Activated T-helper 1 cell treated with Interleukin-2 at 50 U/mL for 16 hours (primary cell): ENCODE measurements at places on chromosomes 2 and 18.

DNA sequence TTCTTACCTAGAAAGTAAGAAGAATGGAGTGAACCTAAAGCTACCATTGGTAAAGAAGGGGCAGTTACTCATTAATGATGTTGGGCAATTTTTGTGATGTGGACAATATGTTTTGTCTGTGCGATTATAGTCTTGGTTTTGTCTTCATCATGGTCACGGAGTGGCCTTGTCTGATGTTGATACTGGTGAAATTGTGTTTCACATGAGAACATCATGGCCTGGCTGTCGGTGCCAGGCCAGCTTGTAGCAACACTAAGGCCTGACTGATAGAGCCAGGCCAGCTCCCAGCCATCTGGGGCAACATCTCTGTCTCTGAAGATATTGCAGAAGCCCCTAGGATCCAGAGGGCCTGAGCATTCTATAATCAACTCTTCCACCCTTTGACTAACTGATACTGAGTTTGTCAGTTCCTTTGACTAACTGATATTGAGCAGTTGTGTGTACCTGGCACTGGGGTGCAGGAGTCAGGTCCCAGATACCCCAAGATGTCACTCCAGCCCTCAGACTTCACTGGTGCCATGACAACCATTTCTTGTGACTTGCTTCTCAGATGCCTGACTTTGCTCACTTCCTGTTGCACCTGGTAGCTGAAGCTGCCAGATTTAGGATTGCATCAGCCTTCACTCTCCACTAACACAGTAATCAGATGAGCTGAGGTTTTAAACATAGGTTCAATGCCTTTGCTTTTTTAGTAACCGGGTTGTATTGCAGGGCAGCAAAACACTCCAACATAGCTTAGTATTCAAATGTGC lies 62.5 kb downstream of the RPIA start:
- DNase-seq, result no peak

GRCh38 chr2:170030040-170030439 lies 147.9 kb upstream of the MYO3B start:
- DNase-seq, result no peak

DNA sequence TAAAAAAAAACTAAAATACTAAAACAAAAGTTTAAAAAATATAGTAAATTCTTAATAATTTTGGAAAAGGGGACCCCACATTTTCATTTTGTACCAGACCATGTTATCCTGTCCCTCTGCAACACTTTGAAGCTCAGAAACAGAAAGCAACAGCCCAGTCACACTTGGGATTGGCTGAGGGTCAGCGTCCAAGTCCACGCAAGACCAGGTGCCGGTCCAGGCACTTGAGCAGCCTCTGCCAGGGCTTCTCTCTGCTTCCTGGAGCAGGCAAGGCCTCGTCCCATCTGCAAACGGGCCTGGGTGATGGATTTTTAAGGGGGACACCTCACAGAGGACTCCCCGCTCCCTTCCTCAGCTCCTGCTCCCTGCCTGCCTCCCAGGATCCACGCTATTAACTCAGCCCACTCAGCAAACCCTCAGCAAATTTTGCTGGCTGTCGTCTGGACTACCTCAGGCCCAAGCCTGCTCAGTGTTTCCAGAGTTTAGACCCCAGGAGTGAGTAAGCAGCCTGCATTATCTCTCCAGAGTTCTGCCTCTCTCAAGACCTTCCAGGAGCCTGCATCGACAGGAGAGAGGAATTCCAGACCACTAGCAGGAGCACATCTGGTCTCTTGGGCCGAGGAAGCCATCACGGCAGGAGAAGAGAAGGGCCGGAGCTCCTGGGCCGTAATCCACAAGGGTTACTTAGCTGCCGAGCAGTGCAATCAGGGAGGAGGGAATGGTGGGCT lies 88.7 kb upstream of the STPG4 start:
- DNase-seq, result no peak

GRCh38 chr2:169141713-169142352 lies 72.5 kb downstream of the DHRS9 start:
- peak; percentile 16 for DNase-seq

DNA sequence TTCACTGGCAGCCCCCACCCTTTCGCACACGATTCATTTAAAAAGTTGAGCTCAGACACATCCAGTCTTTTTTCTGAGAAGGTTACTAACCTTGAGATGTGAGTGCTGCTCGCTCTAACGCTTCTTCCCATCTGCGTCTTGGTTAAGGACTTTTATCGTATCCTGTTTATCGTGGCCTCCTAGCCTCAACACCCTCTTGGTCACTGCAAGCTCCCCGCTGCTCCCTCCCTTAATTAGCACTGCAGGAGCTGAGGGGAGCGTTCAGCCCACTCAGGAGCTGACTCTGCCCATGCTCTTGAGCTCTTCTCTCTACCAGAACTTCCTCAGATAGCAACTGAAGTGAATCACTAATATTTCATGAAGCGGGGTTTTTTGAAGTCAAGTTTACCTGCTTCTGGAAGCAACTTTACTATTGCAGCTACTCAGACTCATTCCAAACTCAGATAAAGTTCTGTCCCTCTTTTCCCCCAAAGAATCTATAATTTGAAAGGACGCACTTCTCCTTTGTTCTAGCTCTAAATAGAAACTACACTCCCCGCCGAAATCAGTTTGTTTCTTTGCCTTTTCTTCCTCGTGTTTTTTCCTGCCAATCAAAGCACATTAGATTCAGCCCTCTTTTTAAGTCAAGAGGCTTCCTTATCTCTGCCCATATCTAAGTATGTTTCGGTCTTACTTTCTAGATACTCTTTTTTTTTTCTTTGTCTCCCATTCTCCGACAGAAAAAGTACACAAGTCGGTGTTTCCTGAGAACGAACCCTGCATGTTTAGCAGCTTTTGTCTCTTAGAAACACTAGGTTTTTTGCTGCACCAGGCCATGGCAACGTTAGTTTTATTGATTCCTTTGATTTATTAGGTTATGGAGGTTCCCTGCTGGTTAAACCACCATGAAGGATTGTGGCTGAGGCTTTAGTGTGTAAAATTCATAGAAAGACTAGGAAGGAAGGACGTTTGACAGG lies 9.3 kb upstream of the CD226 start:
- DNase-seq, result no peak

DNA sequence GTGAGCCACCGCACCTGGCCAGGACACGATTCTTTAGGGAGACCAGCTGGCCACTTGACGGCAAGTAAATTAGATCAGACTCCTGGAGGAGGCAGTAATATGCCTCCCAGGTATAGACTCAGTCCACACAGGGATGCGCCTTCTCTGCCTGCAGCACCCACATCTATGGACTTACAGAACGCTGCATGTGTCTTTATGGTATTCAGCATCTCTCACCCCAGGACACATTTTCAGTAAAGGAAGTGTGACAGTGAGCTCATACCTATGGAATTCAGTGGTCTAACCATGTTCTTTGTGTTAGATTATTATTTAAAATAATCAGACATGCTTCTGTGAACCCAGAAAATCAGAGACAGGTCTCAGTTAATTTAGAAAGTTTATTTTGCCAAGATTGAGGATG lies 5.9 kb upstream of the NARS1 start:
- DNase-seq, result no peak
